ENCODE measurements at places on chromosomes 3 and 15.

- no peak for DNase-seq
Measured at GRCh38 chr3:26964836-26965235, 342.3 kb downstream of the LRRC3B start.

GRCh38 chr15:54803134-54803808 is 393.5 kb downstream of the RSL24D1 start:
- DNase-seq, result no peak

- no peak for DNase-seq
Measured at GRCh38 chr3:29447946-29448627, 167.2 kb downstream of the RBMS3 start.

- DNase-seq, result no peak
Measured at GRCh38 chr3:127663151-127663550, 9.6 kb upstream of the ABTB1 start.

DNA sequence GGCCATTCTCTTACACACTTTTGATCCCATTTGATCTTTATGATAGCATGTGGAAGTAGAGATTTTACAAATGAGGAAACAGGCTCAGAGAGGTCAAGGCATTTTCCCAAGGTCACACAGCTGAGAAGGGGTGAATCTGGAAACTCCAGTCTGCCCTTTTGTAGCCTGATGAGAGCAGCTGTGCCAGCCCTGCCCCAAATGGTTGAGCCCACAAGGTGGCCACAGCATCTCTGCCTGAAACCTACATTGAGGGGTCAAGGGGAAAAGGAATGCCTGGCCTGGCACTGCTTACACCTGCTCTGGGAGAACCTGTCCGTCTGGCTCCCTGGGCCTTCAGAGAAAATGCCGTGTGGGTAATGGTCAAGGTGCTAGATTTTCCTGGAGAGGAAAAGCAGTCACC is 200.2 kb upstream of the LINGO1 start:
- no peak for DNase-seq

Measured in stimulated activated CD8-positive, alpha-beta memory T cell treated with anti-CD3 and anti-CD28 coated beads, Interleukin-4, amount 100 ng/mL, for 4 hours (primary cell).